ENCODE measurements at places on chromosomes 4 and X.

DNA sequence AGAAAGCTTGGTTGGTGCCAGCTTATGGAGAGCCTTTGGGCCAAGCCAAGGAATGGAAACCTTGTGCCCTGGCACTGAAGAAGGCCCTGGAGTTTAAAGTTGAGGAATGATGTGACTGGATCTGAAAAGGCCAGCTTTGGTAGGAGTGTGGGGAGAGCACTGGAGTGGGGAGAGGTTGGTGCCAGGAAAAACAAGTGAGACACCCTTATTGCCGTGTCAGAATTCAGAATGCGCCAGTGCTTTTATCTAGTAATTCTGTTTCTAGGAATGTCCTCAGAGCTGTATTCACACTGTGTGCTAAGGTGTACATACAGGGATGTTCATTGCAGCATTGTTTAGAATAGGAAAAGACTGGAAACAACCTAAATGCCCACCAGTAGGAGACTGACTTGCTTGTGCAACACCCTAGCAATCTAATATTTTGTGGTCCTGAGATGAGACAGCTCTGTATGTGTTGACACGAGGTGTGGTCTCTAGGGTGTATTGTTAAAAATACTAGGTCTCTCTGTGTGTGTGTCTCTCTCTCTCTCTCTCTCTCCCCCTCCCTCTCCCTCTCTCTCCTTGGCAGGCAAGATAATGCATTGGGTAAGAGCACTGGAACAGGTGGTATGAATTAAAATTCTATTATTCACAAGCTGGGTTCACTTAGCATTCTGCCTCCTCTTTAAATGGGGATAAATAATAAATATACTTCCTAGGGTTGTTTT lies 107.8 kb downstream of the GATB start:
- DNase-seq, result no peak

DNA sequence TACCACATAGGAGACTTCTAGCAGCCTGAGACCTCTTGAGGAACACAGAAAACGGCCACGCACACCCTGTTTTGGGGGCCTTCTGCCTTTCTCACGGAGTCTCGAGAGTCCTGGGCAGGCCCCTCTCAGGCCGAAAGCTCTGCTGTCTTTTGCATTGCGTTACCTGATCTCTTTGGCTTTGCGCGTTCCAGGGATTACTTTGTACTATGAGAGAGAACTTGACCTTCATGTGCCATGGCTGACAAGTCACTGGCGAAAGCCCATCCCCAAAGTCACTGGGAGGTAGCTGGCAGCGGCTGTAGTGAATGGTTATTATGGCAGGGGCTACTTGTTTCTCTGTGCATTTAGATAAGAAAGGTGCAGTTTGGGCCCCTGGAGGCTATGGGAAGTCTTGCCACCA lies 8.0 kb upstream of the NAT8L start:
- no peak for DNase-seq

DNA sequence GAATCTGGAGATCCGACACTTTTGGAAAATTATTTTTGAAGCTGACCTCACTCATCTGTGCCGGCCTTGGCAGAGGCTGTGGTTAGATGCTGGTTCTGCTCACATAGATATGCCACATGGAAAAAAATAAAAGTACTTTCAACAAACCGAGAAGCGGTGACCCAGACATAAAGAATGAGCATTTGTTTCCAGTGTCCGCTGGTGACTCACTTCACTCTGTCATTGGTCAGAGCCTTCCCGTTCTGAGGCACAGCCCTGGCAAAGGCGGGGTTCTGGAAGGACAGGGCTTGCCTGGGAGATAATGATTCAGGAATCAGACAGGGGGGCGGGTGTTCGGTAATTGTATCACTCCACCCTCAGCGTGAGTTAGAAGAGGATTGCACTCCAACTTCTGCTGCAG lies 172.4 kb upstream of the MXRA5 start:
- DNase-seq, result no peak

DNA sequence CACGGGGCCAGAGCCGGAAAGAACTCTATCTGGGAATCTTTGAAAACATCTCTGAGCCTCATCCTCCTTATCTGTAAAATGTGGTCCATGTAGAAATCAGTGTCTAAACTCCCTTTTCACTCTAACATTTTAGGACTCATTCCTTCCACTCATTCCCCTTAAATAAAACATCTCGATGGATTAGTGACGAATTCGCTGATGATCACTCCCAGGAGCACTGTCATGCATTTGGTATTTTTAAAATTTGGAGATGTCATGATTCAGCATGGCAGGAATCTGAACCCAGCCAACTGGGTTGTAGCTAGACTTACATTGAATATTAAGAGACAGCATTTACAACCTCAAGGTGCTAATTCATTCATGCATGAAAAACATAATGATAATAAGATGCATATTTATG lies 88.1 kb downstream of the SPANXN3 start:
- no peak for DNase-seq

- DNase-seq, result no peak
Measured at GRCh38 chr4:55540271-55540670, 6.4 kb downstream of the CLOCK start.

- DNase-seq, result no peak
Measured at GRCh38 chr4:8599657-8600056, 7.1 kb downstream of the CPZ start.

DNA sequence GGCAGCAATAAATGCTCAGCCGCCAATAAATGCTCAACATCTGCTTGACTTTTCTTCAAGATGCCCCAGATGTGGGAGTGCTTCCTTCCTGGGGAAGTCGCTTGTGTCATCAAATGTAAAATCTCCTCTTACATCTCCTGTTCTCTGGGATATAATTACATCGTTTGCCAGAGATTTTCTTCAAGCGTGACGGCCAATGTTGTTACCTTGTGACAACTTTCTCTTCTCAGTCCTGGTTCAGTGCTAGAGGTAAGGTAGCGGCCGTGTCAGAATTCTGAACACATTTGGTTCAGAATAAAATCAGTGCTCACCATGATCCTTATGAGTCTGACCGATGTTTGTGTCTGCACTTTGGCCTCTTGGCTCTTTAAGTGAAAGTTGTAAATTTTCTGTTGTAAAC lies 102.5 kb downstream of the ASMT start:
- no peak for DNase-seq

DNA sequence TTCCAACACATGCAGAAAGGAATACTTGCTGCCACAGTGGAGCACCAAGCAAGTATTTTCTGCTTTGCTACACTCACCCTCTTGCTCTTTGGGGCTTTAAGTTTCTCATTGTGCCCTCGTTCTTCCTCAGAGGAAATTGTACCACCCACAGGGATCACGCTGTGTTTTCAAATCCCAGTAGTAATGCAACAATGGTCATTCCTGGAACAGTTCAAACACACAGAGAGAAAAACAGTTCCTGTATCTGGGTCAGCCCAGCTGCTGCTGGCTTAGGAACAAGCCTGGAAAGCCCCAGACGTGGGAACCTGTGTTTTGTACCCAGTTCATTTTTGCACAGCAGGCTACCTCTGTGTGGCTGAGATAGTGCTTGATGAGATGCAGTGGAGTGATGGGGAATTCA lies 907.8 kb downstream of the STPG2 start:
- no peak for DNase-seq

DNA sequence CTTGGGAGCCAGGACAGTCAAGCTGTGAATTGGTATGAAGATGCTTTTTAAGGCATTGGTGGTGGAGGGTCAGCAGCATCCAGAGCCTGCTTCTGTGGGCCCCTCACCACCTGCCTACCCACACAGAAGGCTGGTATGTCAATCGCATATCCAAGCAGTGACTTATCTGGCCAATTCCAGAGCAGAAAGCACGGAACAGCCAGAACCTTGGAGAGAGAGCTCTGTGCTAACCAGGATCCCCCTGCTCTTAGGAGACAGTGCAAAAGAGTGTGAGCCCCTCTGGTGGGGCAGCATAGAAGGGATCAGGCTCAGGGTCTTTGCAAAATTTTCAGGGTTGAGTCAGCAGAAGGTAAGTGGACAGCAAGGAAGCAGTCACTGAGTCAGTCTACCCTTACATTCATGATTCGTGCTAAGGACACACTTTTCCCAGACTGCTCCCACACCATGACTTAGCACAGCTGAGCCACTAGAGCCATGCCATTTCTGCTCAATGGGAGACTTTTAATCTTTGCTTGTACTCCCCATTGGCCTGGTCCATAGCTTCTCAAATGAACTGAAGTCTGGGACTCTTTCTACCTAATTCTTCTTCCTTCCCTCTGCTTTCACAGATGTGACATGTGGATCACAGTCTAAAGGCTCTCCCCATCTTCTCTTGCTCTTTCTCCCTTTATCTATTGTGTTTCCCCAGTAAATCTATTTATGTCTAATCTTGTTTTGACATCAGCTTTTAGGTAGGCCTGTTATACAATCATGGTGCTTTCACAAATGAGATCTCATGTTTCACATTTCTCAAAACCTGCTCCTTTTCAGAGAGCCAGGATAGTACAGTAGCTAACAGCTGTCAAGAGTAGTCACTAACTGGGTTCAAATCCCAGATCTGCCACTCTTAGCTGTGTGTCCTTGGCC lies 20.0 kb downstream of the MORF4L2 start:
- no peak for DNase-seq

DNA sequence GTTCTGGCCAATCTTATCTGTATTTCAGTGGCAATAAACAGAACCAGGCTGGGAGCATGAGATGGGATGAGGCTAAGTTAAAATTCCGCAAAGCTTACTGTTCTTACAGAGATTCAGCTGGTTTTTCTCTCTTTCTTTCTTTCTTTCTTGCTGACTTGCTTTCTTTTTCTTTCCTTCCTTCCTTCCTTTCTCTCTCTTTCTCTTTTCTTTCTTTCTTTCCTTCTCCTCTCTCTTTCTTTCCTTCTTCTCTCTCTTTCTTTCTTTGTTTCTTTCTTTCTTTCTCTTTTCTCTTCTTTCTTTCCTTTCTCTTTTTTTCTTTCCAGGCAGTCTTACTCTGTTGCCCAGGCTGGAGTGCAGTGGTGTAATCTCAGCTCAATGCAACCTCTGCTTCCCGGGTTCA lies 24.4 kb downstream of the SPACA5B start:
- DNase-seq, result no peak

- no peak for DNase-seq
Measured at GRCh38 chr4:86558797-86559196, 35.3 kb upstream of the PTPN13 start.

DNA sequence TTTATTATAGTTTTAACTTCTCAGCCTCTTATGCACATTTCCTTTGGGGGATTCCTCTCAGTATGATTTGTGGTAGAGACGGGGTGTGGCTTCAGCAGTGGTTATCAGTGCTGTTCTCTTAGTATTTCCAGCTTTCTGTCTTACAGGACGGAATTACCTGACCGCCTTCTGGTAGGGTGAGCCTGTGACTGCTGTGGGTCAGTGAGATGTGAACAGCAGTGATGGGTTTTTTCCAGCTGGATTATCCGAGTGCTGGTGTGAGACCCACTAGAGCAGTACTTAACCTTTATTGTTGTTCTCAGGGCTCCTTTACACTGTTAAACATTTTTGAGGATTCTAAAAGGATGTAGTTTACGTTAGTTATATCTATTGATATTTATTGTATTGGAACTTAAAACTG lies 135.2 kb downstream of the SLIT2 start:
- no peak for DNase-seq

DNA sequence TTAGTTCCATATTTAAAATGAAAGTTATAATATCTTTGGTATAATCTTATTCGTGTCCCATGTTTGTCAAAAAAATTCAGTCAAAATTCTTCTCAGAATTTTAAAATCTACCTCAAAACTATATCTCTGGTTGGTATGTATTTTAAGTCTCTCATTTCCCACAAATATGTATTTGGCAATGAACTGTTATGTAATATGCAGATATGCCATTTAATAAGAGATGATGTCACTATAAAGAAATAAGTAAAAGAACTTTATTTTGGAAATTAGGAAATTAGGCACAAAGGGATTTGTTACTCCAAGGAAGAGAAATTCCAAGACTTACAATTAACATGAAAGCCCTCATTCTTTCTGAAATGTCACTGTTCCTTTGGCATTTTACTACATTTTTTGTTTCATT lies 15.3 kb downstream of the SNCA start:
- no peak for DNase-seq

DNA sequence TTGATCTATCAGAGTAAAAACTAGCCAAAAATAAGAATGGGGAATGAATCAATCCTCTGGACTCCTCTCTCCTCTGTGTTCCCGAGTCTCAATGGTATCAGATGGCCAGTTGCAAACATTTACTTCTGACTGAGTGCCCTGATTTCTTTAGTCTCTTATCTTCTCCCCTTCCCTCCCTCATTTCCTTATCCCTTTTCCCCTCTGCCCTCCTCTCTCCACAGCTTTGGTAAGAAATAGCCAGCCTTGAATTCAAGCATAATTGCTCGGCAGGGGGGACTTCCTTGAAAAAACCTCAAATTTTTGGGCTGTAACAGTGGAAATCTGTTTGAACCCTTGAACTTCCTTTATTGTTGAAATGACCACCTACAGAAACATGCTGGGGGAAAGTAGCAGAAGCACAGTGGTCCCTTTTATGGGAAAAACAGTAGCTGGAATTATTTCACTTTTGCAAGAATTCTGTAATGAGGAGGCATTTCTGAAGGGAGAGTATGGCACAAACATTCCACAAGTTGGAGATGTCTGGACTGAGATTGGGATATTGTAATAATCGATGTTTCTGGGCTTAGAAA lies 40.3 kb downstream of the NHS start:
- DNase-seq, result no peak

DNA sequence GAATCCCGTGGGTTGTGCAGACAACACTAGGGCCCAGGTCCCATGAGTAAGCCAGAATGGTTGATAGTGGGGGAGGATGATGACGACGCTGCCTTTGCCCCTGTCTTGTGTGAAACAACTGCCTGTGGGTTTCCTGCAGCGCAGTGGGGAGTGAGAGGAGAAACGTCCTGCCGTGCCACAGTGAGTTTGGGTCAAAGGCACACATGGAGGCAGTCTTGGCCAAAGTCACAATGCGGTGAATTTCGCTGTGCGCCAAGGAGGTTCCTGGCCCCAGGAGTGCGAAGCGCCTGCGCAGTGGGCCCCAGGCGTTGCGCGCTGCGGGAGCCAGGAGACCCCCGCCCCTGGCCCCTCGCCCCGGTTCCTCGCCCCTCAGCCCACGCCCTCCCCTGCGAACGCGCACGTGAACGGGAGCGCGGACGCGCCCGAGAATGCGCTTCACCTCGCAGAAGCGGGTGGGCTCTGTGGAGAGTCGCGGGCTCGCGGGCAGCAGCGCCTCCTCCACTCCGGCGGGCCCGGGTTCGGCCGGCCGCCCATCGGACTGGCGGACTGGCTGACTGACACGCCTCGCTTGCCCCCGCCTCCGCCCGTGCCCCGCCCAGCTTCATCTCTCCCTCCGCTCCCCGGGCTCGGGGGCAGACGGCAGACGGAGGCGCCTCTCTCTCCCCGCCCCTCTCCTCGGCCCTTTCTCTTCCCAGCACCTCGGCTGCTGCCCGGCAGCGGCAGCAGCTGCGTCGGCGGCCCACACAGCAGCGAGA lies at the start of gene NUDT10:
TSS of gene NUDT10 (plus strand) at position 635 of the 755 bp plus-strand sequence. CDS start 144 bp downstream, outside the sequence.
- DNase-seq, result peak; percentile 18

DNA sequence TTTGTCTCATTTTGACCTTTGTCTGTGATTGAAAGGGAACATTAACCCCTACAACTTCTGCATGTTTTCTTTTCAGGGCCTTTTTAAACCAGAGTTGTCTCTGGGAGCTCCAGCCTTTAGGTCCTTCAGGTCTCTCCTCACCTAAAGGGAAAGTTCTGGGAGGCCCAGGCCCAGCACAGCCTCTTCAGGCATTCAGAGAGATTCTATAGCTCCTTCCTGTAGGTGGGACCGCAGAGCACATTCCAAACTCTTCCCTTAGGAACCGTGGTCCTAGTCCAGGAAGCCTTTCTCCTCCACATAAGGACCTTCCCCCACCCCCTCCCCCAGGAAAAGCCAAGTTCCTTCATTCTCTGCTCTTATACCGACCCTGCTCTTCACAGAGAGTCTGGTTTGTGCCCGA lies 14.9 kb downstream of the NKX6-1 start:
- DNase-seq, result no peak

- no peak for DNase-seq
Measured at GRCh38 chr4:95550115-95550987, 1.6 kb upstream of the UNC5C start.

Data from GM06990 (cell line).